ENCODE measurements at places on chromosomes 12 and 14. TPM values are rescaled to one million over a fixed set of nuclear protein-coding genes. Genes with fewer than 3 reads are reported as not detected.

DNA sequence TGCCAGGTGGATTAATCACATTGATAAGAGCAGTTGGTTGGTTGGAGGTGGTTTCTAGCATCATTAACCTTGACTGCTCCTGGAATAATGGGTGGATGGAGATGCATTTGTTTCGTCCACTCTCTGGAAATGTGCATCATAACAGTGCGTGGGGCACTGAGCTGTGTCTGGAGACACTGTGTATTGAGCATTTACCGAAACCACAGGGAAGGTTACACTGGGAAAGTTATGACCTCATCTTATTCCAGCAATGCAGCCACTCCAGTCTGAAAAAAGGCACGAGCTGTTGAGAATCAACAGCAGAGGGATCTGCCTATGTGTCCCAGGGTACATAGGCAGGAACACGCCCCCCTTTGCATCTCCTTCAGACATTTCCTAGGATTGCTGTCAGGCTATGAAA is 27.2 kb downstream of the RNFT2 start:
- no peak for DNase-seq

- no peak for DNase-seq
Observed at GRCh38 chr12:67002720-67003119, 266.4 kb upstream of the CAND1 start.

Gene ZNF641
- 2.5 TPM for total RNA-seq

Gene P2RX2
- not detected for total RNA-seq

- DNase-seq: no peak
Observed at GRCh38 chr12:20421421-20421820, 53.1 kb downstream of the PDE3A start.

- no peak for DNase-seq
Observed at GRCh38 chr14:64645220-64645892, 58.9 kb upstream of the PLEKHG3 start.

GRCh38 chr12:117658226-117658625 is 296.8 kb upstream of the NOS1 start:
- no peak for DNase-seq

GRCh38 chr12:79069009-79069408 is 204.4 kb downstream of the SYT1 start:
- DNase-seq: no peak

Gene GCN1
- total RNA-seq: 119 TPM

- no peak for DNase-seq
Observed at GRCh38 chr14:91857614-91858013, 9.7 kb downstream of the TC2N start.

- DNase-seq: no peak
Observed at GRCh38 chr14:19828314-19828713, 24.7 kb downstream of the OR4N2 start.

DNA sequence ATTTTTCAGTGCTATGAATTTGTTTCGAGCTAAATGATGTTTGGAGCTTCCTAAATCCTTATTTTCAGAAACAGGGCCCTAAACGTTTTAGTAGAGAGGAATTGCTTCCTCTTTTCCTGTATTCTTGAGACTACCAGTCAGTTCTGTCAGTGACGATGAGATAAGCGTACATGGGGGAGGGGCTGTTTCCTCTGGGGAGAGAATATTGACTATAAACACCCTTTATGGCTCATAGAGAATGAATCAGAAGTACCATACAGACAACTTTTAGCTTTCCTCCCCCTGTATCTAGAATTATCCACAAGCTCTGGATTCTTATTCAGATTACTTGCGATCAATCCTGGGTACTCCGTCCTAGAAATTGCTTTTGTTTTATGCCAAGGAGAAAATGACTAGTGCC is 5.1 kb downstream of the TBK1 start:
- no peak for DNase-seq

DNA sequence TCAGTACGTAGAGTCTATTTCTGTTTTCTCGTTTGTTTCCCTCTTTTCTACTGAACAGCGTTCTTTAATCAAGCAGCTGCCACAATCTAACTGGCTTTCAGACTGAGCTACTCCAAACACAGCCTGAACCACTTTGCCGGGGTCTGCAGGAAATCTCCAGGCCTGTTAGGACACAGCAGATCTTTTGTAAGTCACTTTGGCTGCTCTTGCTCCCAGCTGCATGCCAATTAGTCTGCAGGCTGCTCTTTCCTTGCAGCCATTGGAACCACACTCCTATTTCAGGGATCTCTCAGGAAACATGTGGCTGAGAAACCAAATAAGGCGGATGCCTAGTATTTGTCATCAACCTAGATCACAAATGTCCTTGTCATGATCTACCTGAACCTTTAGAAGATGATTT is 73.6 kb downstream of the TMTC1 start:
- DNase-seq: no peak

GRCh38 chr14:66003082-66003730 is 483.0 kb upstream of the CCDC196 start:
- DNase-seq: no peak

Gene TPCN1
- 34.1 TPM for total RNA-seq

- no peak for DNase-seq
Observed at GRCh38 chr12:132635076-132635955, 16.7 kb downstream of the P2RX2 start.

- no peak for DNase-seq
Observed at GRCh38 chr14:72045885-72046284, 113.7 kb downstream of the RGS6 start.

DNA sequence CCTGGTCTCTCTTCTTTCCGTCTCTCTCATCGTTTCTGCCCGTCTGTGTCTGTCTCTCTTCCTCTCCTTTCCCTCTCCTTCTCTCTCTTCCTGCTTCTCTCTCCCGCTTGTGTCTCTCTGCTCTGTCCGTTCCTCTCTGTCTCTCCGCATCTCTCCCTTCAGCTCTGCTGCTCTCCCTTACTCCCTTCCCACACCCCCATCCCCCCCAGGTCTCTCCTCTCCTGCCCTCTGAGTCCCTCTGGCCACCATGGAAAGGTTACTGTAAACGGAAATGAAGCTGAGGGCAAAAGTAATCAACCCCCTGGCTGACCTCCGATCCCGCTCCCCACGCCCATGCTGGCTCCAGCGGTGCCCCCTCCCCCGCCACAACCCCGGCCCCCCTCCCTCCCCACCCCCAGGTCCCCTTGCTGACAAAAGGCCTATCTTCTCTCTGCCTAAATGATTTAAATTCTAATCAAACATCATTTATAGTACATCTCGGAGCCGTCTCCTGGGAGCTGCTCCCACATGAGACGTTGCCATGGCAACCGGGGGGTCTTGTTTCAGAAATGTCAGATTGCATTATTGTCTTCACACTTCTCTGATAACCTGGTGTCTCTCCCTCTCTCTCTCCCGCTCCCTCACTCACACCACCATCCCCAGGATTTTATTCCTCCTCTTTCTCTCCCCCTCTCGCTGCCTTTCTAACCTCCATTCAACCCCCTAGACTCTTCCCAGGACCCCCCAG is 203.8 kb downstream of the RBM19 start:
- DNase-seq: no peak

DNA sequence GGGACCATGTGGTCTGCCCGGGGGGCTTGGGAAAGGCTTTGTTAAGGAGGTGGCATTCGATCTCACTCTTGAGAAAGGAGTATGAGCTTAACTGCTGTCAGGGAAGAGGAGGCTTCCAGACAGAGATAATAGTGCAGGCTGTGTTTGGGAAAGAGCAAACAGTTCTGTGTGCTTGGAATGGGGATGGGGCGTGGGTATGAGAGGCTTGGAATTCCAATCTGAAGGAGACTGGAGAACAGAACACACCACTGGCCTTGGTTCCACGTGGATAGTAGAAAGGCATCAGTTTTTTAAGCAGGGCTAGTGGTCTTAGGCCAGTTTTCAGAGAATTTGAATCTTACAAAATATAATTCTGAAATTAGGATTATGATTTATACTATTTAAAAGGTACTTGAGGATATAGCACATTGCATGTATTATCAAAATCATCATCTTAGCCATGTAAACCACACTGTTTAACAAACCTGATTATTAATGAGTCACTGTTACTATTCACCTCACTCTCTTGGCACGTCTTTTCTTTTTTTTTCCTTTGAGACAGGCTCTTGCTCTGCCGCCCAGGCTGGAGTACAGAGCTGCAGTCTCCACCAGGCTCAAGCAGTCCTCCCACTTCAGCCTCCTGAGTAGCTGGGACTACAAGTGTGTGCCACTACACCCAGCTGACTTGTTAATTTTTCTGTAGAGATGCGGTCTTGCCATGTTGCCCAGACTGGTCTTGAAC is 38.5 kb upstream of the KCNK13 start:
- DNase-seq: no peak

Gene SPIC
- total RNA-seq: not detected

DNA sequence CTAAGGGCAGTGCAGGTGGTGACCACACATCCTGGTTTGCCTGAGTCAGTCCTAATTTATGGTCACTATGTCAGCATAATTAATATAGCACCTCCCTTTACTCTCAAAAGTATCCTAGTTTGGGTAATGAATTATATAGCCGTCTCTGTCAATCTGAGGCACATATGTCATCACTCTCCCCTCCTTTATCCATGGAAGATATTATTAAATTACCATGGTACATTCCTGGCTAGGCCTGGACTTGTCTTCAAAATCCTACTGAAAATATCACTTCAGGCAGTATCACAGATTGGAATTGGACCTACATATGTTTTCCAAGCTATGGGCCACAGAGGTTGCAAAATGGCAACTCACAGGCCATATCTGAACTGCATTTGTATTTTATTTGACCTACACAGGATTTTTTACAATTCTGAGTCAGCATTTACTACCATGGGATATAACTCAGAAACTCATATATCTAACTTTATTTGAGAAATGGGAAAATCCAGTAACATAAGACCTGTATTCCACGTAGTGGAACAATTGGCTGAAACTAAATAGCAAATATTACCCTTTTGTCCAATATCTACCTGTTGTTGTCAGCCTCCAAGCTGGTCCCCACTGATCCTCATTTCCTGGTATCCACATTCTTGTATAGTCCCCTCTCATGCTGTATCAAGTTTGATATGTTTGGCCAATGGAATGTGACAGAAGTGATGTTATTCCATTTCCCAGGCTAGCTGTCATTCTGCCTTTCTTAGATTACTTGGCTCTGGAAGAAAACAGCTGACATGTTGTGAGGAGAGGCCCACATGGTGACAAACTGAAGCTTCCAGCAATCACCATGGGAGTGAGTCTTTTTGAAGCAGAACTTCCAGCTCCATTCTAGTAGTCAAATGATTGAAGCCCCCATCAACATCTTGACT is 102.5 kb upstream of the MDM1 start:
- no peak for DNase-seq

Gene AQP2
- not detected for total RNA-seq

- no peak for DNase-seq
Observed at GRCh38 chr14:104507443-104507842, 72.1 kb upstream of the C14orf180 start.

Gene DLK1
- total RNA-seq: not detected

DNA sequence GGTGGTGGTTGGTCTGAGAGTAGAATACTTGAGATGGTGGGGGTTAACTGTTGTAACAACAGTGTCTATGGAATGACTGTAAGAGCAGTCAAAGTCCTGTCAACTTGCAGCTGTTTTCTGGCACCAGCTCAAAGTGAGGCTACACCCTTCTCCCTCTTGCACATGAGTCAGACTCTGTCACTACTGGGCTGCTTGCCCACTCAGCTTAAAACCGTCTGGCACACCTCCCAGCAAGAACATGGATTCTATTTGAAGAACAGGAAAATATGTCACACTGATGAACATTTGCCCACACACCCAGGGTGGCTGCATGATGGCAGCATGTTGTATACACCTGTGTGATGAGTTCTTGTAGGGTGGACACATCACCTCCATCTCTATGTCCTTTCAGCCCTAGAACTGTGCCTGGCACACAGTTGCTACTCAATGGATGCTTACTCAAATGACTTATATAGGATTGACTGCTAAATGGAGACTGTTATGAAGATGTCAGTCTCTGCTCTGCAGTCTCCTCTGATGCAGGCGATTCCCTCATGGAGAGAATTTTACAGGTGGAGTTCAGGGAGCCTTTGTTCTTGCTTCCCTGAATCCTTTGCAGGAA is 19.3 kb upstream of the SERPINA6 start:
- DNase-seq: no peak

GRCh38 chr14:96204151-96205058 is at the start of gene BDKRB2:
BDKRB2 (plus strand) TSS chr14:96204839; CDS start chr14:96237108, 32,269 bp downstream.
- peak; percentile 86 for DNase-seq

- no peak for DNase-seq
Observed at GRCh38 chr12:77830583-77831351, at the start of gene NAV3. NAV3 (plus strand) TSS chr12:77830894; CDS start chr12:77831462, 568 bp downstream.

DNA sequence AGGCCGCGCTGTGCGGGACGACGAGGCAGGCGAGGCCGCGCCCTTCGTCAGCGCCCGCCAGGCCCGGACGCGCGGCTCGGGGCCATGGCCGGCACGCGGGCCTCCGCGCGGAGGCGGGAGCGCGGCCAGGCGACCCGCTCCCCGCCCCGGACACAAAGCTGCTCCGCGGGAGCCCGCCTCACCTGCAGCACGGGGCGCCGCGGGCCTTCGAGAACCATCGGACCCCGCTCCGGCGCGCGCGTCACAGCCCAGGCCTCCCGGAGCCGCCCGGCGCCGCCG is 342 bp downstream of the DICER1 start:
- DNase-seq: no peak

Gene EML5
- 0.43 TPM for total RNA-seq

- DNase-seq: no peak
Observed at GRCh38 chr14:39169541-39169900, 612 bp downstream of the TRAPPC6B start.

DNA sequence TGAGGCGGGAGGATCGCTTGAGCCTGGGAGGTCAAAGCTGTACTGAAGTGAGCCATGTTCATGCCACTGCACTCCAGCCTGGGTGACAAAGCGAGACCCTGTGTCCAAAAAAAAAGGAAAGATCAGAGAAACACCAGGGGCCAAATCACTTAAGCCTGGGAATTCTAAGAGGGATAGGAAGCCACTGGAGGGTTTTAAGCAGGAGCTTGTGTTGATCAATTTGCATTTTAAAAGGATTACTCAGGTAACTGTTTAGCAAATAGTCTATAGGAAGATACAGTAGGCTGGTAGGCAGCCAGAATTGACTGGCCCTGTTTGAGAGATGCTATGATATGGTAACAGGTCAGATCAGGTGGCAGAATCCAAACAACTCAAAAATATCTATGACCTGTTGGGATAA is 162.7 kb downstream of the SPTSSA start:
- DNase-seq: no peak

- no peak for DNase-seq
Observed at GRCh38 chr12:40327535-40327934, 102.7 kb downstream of the LRRK2 start.

DNA sequence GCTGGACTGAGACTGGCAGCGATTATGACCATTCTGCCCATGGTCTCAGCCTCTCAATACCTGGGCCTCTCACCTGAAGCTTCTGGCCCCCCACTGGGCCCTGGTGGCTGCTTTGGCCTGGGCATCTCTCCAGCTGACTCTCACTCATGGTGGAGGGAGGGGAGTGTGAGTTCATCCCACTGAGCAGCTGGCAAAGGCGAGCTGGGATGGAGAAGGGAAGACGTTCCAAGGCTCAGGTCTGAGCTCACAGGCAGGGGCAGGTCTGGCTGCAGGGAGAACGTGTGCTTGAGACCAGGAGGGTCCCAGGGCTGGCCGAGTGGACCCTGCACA is 103.5 kb downstream of the TMEM121 start:
- no peak for DNase-seq

- no peak for DNase-seq
Observed at GRCh38 chr12:6135071-6135470, 10.6 kb upstream of the VWF start.

- DNase-seq: no peak
Observed at GRCh38 chr14:90087433-90087832, 25.6 kb downstream of the KCNK13 start.

Gene TPPP2
- not detected for total RNA-seq

GRCh38 chr12:46387670-46388069 is 15.1 kb upstream of the SLC38A2 start:
- DNase-seq: no peak

Gene NRXN3
- not detected for total RNA-seq

Gene EML1
- total RNA-seq: 2.4 TPM

Gene TSPAN19
- not detected for total RNA-seq
